Peyer's patch (tissue), 4 donors: ENCODE measurements at places on chromosomes 2 and 18. TPM values are rescaled to one million over a fixed set of nuclear protein-coding genes. Genes with fewer than 3 reads are reported as not detected.

NFU1 gene
- total RNA-seq: 46.8 TPM

DNA sequence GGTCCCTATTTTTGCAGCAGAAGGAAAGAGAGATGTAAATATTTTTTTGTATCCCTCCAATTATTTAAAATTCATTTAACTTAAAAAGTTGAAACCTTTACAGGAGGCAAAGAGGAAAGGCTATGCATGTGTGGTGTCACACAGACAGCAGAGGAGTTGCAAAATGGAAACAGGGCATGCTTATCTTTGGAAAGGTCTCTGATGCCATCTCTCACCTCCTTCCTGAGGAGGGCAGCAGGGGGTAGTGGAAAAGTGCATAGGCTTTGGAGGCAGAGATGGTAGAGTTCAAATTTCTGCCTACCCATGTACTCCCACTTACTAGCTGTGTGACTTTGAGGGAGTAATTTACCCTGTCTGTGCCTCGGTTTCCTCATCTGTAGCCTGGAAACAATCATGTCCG lies 99.6 kb upstream of the MCFD2 start:
- peaks cover 61% of the 10 kb centered on the region for H3K36me3 ChIP-seq
- no peak overlapping the region for H3K4me3 ChIP-seq
- DNase-seq: no peak
- peaks cover 6% of the 10 kb centered on the region for H3K4me1 ChIP-seq

- H3K4me3 ChIP-seq: no peak overlapping the region
- DNase-seq: no peak
- no peak overlapping the region for H3K27ac ChIP-seq
- H3K27me3 ChIP-seq: no peaks in the 10 kb centered on the region
These were observed 5.7 kb downstream of the SLC5A7 start for GRCh38 chr2:107992069-107992468.

NDUFS1 gene
- 95.3 TPM for total RNA-seq

CXCR4 gene
- 446 TPM for total RNA-seq

DNA sequence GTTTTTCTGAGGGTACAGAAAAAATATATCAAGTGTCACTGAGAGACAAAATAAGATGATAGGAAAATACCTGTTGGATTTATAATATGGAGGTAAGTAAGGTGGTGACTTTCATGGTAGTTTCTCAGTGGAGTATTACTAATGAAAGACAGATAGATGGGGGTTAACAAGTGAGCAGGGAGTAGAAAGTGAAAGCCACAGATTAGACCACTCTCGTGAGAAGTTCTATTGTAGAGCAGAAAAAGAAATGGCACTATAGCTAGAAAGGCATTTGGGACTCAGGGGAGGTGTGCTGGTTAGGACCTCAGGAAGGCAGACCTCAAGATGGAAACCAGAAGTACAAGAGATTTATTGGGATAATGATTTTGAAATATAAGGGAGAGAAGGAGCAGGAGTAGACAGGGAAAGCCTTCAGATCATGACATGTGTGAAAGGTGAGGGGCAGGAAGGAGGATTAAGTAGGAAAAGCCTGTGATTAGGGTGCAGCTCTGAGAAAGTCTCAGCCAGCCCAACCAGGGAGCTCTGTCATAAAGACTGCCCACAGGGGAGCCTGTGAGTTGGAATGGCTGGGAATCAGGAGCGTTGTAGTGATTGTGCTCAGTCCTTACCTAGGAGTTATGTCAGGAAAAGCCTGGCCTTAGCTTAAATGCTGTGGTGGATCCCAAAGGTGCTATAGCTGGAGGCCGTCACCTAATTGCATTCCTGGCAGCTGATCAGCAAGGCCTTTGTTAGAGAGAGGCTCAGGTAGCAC lies 198.1 kb downstream of the IKZF2 start:
- H3K27ac ChIP-seq: no peak overlapping the region
- H3K27me3 ChIP-seq: no peaks in the 10 kb centered on the region
- no peak overlapping the region for H3K4me3 ChIP-seq
- H3K4me1 ChIP-seq: no peaks in the 10 kb centered on the region

DNA sequence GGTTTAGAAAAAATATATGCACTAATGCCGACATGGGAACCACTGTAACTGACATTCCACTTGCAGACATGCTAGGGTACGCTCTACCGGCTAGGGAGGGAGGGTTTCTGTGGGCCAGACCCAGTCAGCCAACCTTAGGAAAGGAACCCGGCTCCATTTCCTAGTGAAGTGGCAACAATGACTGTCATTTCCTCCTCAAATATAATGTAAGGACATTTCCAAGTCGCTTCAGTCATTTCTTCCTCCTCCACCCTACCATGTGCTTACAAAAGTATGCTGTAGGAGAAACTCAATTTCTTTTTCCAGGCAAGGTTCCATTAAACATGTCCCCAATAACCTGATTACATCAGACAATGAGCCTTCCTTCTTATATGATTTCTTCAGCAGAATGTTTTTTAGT lies 64.3 kb upstream of the PSMD14 start:
- H3K4me1 ChIP-seq: no peaks in the 10 kb centered on the region
- H3K4me3 ChIP-seq: peak overlapping the region; percentile 60
- DNase-seq: no peak

GRCh38 chr2:111975053-111975552 lies 76.7 kb downstream of the MERTK start:
- DNase-seq: peak; percentile 64
- H3K4me1 ChIP-seq: peaks cover 14% of the 10 kb centered on the region
- H3K27me3 ChIP-seq: no peaks in the 10 kb centered on the region
- H3K27ac ChIP-seq: no peak overlapping the region
- no peak overlapping the region for H3K4me3 ChIP-seq

DNA sequence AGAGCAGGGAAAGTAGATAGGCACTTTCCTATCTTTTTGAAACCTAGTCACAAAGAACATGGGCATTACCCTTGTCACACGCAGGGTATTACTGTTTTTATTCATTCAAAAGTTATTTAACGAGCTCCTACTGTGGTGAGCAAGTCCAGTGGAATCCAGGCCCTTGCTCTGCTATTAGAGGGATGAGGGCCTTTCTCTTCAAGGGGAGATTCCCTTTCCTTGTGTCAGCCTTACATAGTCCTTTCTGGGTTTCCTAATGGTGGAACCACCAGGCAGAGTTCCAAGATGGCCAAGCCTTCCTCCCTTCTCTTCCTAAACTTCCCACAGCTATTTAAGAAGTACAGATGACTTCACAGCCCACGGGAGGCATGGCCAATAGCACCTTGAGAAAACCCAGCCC lies 64.6 kb downstream of the SPTBN1 start:
- H3K4me3 ChIP-seq: no peak overlapping the region
- H3K27ac ChIP-seq: no peak overlapping the region
- H3K36me3 ChIP-seq: no peaks in the 10 kb centered on the region
- H3K4me1 ChIP-seq: no peaks in the 10 kb centered on the region

DNA sequence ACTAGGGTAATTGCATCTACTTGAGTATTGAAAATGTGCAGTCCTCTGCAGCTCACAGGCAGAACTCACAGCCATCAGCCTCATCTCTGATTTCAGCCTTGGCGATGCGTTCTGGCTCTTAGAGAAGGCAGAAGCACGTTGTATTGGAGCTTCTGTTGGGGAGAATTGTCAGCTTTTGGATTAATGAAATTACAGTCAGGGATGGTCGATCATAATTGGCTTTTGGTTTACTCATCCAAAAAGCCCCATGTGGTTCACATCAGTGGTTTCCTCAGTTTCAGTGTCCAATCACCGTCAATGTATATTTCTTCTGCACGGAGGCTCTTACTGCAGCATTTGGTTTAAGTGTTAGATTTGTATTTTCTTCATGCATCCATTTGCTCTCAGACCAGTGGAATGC lies 218.5 kb upstream of the SOX11 start:
- no peak for DNase-seq
- H3K27me3 ChIP-seq: no peaks in the 10 kb centered on the region
- H3K27ac ChIP-seq: no peak overlapping the region
- no peak overlapping the region for H3K4me3 ChIP-seq

SPDYA gene
- 0.35 TPM for total RNA-seq

GRCh38 chr2:234444893-234445292 lies 52.0 kb downstream of the ARL4C start:
- H3K27ac ChIP-seq: peak overlapping the region; percentile 82
- H3K4me3 ChIP-seq: no peak overlapping the region
- DNase-seq: peak; percentile 82
- no peaks in the 10 kb centered on the region for H3K4me1 ChIP-seq
- no peaks in the 10 kb centered on the region for H3K36me3 ChIP-seq
